ENCODE measurements at places on chromosomes 1 and 21.

DNA sequence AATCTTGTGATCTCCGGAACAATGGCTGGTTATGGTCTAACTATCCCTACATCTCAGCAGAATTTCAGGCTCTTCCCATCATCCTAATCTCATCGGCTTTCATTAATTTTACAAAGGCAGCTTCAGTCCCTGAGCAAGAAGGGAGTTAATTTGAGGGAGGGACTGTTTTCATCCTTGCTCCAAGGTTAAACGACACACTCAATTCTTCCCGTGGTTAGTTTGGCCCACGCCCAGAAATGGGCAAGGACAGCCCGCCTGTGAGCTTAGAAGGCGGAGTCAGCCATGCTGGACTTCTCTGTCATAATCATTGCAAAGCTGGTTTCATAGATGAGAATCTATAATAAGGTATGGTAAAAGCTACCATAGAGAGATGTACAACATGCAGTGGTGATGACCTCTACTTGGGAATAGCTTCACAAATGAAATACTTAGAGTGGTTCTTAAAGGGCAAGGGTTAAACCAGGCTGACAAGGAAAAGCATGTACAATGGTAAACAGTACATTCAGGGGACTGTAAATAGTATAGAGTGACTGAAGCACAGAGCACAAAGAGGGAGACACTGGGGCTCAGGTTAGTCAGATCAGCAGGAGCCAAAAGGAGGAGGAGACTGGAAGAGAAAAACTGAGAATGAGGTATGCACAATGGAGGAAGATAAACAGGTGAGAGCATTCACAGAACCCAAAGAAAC, 108.8 kb downstream of the SMYD3 start:
- no peak for DNase-seq

DNA sequence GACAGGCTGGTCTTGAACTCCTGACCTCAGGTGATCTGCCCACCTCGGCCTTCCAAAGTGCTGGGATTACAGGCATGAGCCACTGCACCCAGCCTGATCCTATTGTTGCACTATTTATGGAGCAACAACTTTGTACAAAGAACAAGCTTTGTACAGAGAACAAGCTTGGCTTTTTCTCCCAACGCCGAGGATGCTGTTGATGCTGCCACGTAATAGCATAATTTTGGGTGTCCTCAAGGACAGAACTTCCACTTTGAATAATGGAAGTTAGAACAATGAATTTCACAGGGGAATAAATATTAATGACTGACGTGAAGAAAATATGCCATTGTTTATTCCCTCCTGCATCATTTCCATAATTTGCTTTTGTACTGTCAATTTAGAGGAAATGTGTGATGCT, 12.8 kb upstream of the RBP7 start:
- DNase-seq = no peak

GRCh38 chr1:235063068-235063765, 65.4 kb downstream of the TOMM20 start:
- DNase-seq = no peak

- DNase-seq = no peak
Measured at GRCh38 chr21:32226444-32226843, 52.4 kb downstream of the MIS18A start.

- DNase-seq = no peak
Measured at GRCh38 chr1:6235296-6235677, 477 bp downstream of the ICMT start.

- DNase-seq = no peak
Measured at GRCh38 chr1:237226177-237226944, 184.4 kb downstream of the RYR2 start.

GRCh38 chr1:153774780-153775457, at the start of gene SLC27A3:
Gene SLC27A3, plus strand, starts transcription at chr1:153775407. Its CDS starts 91 bp downstream, at chr1:153775498.
- DNase-seq = peak; percentile 79

DNA sequence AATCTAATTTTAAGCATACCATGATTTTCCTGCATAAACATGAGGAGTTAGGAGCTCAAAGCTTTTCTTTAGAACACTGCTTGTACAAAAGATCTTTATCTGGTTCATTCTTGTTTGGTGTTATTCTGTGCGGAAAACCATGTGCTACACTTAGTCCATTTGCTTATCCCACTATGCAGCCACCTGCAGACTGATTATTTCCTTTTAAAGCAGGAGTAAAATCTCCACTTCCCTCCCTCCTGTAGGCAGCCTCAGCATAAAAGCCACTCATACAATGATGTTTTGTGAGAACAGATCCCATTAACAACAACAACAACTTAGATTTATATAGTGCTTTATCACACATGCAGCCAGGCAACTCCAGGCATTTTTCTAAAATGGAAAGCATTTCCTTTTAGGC, 355.3 kb upstream of the NEGR1 start:
- no peak for DNase-seq

DNA sequence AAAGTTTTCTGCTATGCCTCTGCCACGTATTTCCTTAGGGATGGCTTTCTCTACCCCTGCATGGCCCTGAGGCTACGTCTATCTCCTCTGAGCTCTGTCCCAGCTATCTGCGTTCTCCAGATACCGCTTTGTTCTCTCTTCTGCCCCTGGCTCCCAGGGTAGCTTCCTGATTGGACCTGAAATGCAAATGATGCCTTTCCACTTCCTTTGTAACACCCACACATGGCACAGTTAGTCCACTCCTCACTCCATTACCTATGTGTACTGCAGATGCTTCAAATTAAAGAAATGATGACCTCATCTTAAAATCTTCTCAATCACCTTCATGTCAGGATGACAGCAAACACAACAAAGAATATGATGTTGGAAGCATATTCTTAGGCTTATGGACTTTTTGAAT, 138.6 kb upstream of the POGK start:
- no peak for DNase-seq

- DNase-seq = no peak
Measured at GRCh38 chr21:45910548-45911221, 70.9 kb upstream of the COL6A1 start.

GRCh38 chr1:175090780-175091179, 23.1 kb downstream of the TNN start:
- DNase-seq = no peak

DNA sequence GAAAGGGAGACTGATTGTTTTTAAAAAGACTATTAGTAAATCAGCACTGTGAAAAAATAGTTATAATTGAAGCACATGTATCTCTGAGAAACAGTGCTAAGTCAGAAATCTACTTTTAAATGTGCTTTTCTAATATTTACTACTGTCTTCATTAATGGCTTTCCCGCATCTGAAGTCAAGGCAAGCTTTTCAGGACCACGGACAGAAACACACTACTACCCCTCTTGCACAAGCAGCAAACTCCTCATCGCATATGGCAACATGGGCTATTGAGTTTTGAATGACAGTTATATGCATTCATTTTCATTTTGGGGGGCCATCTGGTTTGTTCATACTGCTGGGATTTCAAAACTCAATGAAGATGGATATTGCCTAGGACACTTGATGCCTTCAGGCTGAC, 433.4 kb upstream of the CAMK1G start:
- no peak for DNase-seq

GRCh38 chr1:87599569-87599968, 270.9 kb downstream of the LMO4 start:
- DNase-seq = no peak

GRCh38 chr1:226633541-226634165, 85.1 kb downstream of the STUM start:
- no peak for DNase-seq

GRCh38 chr1:208939537-208940085, 643.9 kb upstream of the CAMK1G start:
- DNase-seq = no peak

DNA sequence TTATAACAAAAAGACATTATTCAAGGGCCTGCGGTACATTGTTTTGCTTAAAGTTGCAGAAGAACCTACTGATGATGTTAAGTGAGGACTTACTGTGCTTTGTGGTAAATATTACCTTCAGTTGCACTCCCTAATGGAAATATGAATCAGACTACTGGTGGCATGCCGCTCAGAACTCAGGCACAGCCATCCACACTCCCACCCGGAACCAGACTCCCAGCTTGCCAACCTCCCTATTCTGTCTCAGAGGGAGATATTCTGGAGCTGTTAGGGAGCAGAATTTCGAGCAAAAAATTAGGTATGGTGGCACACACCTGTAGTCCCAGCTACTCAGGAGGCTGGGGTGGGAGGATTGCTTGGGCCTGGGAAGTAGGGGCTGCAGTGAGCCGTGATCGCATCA, 13.1 kb downstream of the PGBD5 start:
- DNase-seq = no peak

DNA sequence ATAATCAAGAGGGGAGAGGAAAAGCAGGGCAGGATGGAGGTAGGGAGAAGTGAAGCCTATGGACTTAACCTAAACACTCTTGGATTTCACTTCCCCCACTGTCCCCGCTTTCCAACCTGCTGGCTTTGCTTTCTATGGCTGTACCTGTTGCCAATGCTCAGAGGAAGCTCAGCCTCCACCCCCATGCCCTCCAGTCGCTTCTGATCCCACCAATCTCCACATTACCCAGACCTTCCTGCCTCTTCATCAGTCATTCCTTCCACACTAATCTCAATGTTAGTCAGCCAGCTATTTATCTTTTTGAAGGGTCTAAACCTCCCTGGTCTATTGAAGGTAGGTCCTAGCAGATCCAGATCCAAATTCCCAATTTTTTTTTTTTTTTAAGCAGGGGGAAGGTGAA, 24.1 kb downstream of the ERI3 start:
- no peak for DNase-seq

GRCh38 chr1:171849245-171849898, 8.1 kb downstream of the DNM3 start:
- no peak for DNase-seq

DNA sequence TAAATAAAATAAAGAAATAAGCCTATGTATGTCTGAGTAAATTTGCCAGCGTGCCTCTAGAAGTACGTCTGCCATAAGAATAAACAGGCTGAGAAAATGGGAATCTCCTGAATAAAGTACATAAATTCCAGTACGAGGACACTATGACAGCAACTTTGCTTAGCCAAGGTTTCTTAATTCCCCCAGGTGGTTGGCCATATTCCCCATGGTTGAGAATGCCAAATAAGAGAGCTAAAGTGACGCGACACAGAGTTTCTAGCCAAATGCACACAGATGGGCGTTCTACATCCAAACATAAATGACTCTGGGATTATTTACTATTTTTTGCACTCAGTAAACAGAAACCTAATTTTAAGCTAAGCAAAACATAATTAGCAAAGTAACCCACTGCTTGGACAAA, 19.5 kb downstream of the KCNH1 start:
- no peak for DNase-seq

GRCh38 chr21:46211786-46212720, 16.5 kb downstream of the LSS start:
- DNase-seq = no peak

GRCh38 chr1:87615901-87616300, 287.2 kb downstream of the LMO4 start:
- DNase-seq = no peak

GRCh38 chr21:46482225-46482845, 23.6 kb downstream of the DIP2A start:
- DNase-seq = no peak

GRCh38 chr1:228158151-228159007, 7.2 kb upstream of the IBA57 start:
- no peak for DNase-seq

DNA sequence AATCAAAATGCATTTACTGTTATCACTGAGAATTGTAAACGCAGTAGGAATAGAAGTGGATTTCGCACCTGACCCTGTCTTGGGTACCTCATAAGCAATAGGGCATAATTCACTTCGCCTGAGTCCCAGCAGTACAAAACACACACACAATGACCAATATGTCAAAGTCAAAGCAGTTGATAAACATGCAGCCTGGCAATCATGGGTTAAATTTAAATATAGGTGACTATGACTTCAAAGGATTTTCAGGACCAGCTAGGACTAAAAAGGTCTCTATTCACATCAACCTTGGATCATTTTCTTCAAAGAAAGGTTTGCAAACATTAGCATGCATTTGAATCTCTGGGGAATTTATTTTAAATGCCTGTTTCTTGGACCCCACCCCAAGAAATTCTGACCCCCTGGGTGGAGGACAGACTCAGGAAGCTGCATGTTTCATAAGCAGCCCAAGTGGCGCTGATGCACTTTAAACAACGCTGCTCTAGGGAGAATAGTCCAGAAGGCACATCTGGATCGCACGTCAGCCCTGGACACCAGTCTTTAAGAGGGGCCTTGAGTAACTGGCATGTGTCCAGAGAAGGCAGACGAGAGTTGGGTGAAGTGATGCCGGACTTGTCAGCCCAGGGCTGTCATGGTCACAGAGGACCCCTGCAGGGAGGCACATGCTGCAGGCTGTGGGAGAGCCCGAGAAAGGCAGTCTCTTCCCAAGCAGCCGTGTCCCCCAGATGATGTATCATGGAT, 55.7 kb upstream of the EFHD2 start:
- DNase-seq = no peak

- DNase-seq = no peak
Measured at GRCh38 chr1:156193208-156193487, 756 bp upstream of the SLC25A44 start.

GRCh38 chr21:39781331-39781730, 36.3 kb downstream of the IGSF5 start:
- DNase-seq = no peak

- DNase-seq = no peak
Measured at GRCh38 chr1:156999596-157000320, 45.8 kb downstream of the ARHGEF11 start.

DNA sequence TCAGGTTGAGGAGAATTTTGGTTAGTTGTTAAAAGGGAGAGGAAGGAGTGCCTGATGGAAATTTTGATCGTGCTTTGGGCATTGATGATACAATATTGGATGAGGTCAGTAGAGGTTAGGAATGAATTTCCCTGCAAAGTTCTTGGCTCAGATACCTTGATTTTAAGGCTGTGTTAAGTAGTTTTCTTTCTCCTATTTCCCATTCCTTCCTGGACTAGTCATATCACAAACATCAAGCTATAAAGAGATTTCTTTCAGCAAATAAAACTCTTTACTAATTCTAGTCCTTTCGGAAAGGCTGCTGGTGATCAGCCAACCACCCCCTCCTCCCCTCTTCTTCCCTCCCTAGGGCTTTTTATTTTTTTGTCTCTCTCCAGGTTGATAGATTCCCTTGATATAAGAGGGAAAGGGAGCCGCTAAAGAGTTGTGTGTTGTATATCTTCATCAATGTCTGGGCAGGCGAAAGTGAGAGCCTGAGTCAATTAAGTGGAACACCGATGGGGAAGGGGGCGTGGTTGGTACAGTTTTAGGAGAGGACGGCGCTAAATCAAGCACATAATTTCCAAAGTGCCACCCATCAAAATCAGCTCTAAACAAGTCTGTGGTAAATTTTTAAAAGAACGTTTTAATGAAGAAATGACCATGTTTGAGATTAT, 100.1 kb upstream of the PLXNA2 start:
- no peak for DNase-seq

- no peak for DNase-seq
Measured at GRCh38 chr1:68383092-68383491, 66.7 kb downstream of the RPE65 start.
